ENCODE measurements at places on chromosomes 7 and 10. TPM values are rescaled to one million over a fixed set of nuclear protein-coding genes. Genes with fewer than 3 reads are reported as not detected.
A peak's percentile ranks its signal among the peaks of the same experiment; 100 is the strongest.

DNA sequence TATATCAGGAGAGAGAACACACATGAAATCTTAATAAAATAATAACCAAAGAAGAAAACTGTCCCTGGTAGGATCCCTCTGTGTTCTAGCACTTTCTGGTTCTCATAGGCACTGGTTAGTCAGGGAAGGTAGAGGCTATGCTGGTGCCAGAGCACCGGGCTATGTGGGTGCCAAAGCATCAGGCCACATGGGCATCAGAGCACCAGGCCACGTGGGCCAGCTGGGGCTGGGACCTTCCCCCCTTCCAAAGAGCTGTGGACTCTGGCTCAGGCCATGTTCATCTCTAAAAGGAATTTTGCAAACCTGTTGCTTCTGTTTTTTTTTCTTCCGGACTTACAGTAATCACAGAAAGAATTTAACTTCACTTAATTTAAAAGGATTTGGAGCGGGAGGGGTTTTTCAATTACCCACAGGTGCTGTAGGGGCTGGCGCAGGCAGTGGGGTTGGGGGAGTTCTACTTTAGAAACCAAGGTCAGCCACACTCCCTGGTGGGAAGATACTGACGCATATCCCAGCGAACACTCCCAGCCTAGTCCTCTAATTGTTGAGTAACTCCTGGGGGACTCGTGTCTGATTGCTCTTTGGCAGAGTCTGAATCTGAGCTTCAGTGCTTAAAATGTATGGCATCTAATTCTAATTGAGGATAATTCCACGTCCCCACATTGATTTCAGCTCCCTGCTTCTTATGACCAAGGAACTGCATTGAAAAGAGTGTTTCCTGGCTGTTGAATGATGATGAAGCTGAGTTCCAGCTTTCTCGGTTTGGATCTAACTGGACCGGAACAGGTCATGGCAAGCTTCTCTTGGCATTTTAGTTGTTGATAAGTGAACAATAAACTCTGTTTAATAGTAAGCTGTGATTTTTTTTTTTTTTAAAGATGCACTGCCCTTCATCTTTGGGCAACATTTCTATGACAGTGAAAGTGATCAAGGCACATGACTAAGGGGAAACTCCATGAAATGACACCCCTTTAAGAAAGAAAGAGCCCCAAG lies 110.7 kb upstream of the FZD8 start:
- no peak for DNase-seq

- no peak for DNase-seq
These were observed 14.5 kb downstream of the UBE3C start for GRCh38 chr7:157153260-157153659.

- peak; percentile 50 for DNase-seq
These were observed 243.8 kb upstream of the ETV1 start for GRCh38 chr7:14233076-14233867.

GRCh38 chr10:122798704-122799231 lies 46.9 kb downstream of the CUZD1 start:
- DNase-seq, result no peak

DNA sequence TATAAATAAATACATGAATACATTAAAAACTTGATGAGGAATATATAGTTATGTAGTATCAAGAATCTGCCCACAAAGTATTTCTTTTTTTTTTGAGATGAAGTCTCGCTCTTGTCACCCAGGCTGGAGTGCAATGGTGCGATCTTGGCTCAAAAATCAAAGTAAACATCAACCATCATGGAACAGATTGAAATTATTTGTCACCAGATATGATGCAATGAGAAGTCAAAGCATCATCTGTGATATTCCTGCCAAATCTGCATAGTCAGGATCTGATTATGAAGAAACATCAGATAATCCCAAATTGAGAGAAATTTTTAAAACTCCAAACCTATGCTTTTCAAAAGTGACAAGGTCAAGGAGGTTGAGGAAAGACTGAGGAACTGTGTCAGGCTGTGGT lies 5.1 kb upstream of the CYP2C18 start:
- DNase-seq, result no peak

GRCh38 chr7:25303281-25304181 lies 75.2 kb upstream of the NPVF start:
- no peak for DNase-seq

DNA sequence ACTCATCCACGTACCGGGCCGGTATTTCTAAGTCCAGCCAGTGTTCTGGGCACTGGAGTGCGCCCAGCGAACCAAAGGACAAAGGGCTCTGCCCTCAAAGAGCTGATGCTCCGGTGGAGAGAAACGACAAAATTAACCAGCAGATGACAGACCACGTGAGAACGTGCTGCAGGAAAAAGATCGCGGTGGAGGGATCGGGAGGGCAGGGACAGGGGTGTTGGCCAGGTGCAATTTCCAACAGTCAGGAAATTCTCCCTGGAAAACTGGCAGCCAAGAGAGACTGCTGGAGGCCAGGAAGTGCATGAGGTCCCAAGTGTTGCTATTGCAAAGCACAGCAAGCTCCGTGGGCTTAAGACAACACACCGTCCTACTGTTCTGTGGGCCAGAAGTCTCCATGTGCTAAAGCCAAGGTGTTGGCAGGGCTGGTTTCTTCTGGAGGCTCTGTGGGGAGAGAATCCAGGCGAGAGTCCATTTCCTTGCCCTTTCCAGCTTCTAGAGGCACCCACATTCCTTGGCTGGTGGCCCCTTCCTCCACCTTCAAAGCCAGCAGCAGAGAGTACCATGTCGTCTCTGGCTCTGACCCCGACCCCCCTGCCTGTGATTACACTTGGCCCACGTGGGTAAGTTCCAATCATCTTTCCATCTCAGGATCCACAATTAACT lies 21.3 kb upstream of the AMZ1 start:
- no peak for DNase-seq

- DNase-seq, result no peak
These were observed 169.7 kb downstream of the LRRTM3 start for GRCh38 chr10:67095531-67095930.

DNA sequence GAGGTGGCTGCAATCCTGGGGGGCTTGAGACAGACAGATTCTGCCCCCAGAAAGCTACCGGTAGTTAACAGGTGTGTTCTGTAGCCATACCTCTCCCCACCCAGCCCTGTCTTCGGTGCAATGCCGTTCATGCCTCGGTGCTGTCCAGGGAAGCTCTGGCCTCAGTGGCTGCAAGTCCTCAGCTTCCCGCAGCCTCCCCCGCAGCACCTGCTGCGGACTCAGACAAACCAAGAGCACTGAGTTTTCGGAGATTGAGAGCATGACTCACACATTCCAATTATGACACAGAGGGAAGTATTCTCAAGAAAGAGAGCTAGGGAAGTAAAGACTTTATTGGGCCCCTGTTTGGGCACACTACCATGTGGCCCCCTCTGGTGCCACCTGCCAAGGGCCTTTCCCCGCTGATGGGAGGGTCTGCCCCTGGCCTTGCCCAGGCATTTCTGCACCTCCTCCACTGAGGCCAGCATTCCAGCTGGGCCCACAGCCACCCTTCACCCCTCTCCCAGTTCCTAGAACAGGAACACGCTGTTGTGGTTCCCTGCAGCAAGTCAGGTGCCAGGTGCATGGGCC lies 30.2 kb upstream of the EZH2 start:
- peak; percentile 83 for DNase-seq

DNA sequence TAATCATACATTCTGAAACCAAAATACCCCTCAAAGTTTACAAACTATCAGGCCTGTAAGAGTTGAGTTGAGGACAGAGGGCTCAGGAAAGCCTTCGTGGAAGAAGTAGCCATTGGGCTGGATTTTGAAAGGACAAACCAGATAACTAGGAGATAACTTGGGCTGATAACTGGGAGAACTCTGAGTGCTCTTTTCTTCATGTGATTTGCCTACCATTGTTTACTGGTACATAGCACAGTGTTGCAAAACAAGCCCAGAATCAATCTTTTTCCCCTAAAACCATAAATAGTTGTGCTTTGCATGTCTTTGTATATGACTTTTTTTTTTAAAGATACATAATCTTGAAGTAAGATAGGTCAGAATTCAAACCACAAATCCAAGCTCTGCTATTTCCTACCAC lies 106.7 kb upstream of the ITGB1 start:
- no peak for DNase-seq

GRCh38 chr10:68208424-68209042 lies 23.4 kb downstream of the ATOH7 start:
- DNase-seq, result peak; percentile 45

DNA sequence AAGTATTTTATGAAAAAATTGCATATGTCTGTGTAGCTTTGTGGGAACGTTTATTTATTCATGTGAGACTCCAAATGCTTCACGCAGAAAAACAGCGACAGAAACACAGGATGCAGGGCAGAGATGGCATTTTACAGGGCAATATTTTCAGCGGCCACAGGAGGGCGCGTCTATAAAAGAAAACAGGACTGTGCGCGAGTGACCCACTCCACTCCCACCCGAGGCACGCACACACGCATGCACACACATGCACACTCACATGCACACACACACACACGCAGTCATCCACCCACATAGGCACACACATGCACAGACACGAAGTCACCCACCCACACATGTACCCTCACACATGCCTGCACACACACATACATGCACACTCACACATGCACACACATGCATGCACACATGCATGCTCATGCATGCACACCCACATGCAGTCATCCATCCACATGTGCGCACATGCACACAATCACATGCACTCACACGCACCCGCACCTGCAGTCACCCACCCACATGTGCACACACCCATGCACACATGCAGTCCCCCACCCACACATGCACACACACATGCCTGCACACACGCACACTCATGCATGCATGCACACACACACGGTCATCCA lies 96.3 kb downstream of the DNAJB6 start:
- DNase-seq, result no peak

DNA sequence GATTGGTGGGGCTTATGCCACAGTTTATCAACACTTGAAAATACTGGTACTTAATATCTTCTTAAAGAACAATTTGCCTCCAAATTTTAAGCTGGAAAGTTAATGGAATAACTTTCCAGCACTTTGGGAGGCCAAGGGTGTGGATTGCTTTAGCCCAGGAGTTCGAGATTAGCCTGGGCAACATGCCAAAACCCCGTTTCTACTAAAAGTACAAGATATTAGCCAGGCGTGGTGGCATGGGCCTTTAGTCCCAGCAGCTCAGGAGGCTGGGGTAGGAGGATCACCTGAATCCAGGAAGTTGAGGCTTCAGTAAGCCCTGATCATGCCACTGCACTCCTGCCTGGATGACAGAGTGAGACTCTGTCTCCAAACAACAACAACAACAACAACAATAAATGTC lies 56.0 kb downstream of the PRF1 start:
- no peak for DNase-seq

DNA sequence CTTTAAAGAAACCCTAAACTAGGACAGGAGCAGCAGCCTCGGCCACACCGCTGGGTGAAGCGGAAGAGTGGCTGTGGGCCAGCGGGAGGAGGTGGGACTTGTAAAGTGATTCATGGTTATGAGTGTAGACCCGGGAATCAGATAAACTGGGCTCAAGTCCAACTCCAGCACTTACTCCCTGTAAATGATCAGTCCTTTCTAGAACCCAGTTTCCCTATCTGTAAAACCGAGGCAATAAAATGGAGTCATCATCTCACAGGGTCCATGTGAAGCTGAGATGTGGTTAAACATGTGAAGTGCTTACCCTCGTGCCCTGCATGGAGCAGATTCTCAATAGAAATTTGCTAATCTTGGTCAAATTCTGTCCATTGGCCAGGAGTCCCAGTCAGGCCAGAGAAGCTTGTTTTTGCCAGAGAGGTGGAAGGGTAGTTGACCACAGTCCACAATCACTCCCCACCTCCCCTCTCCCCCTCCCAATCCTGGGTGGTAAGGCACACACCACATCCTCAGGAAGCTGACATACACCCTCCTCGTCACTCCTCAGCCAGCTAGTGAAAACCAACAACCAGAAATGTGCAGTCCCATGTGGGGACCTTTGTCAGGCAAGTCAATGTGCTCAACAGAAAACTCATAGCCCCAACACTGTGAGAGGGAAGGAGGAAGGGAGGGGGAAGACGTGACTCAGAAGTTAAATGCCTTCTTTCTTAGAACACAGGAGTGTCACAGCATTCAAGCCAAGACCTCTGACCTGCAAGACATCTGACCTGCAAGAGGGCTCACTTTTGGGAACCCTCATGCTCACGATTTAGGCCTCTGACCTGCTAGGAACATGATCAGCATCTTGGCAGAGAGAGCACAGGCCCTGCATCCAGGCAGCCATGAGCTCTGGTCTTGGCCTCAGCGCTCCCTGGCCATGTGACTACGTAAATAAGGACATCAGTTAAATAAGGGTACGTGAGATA lies 145.1 kb downstream of the PLXNA4 start:
- no peak for DNase-seq

- DNase-seq, result no peak
These were observed 69.4 kb downstream of the XPNPEP1 start for GRCh38 chr10:109853921-109854320.

DNA sequence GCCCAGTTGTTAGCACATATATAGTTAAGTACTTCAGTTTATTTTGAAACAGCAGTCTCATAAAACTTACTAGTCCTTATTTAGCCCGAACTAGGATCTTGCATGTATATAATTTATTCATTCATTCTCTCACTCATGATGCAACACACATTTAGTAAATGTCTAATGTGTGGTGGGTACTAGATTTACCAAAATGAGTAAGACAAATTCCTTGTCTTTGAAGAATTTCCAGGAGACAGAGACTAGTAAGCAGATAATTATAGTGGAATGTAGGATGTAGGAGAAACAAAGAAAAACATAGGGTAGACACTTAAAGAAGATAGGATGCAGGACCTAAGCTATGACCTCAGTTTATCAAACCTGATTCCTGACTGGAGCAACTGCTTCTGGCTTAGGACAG lies 120.2 kb upstream of the AMPH start:
- no peak for DNase-seq

- DNase-seq, result no peak
These were observed 46.3 kb upstream of the ZNF800 start for GRCh38 chr7:127438836-127439235.

DNA sequence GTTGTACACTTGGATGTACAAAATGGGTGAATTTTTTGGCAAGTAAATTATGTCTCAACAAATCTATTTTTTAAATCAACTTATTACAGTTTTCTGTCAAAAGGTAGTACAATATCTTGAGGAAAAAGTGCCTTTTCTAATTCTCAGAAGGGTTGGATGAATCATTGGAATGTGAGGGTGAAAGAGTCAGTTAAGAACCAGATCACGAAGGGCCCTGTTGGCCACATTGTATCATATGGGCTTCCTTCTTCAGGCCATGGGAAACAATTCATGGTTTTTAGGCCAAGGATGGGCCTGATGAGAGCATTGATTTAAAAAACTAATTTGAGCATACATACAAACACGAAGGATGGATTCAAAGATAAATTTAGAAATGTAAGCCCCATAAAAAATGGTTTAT lies 503.7 kb downstream of the TNS3 start:
- DNase-seq, result peak; percentile 49

The TUBB8 gene
- total RNA-seq, result not detected

The ATRNL1 gene
- 13.0 TPM for total RNA-seq

The WEE2 gene
- not detected for total RNA-seq

The CLRN3 gene
- not detected for total RNA-seq
